CD14-positive monocyte (primary cell): ENCODE measurements at places on chromosomes 5 and 9.

GRCh38 chr9:106417685-106418084, 445.3 kb upstream of the ZNF462 start:
- no peak for DNase-seq

GRCh38 chr5:132407970-132408369, 38.5 kb downstream of the SLC22A5 start:
- no peak for DNase-seq

- peak; percentile 32 for DNase-seq
Observed at GRCh38 chr9:89555451-89556375, 49.1 kb upstream of the GADD45G start.

GRCh38 chr9:130766021-130766926, 68.8 kb upstream of the ABL1 start:
- no peak for DNase-seq

DNA sequence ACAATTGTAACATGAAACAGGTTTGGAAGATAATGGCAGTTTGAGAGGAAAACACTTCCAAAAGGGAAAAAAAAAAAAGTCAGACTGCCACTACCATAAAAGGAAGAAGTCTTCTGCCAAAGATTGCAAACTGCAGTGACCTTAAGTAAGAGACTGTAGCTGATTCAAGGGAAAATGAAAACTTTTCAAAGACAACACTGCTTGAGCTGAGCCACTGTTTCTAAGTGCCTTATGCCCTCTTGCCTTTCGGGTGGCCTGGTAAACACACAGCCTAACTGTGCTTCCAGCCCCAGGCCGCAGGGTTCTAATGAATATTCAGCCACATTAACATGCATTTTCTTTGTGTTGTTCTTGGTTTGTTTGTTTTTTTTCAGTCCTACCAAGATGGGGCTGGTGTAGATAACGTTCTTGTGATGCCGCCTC, 354.6 kb downstream of the BNC2 start:
- no peak for DNase-seq

- DNase-seq: peak; percentile 80
Observed at GRCh38 chr5:127839496-127840197, 136.5 kb downstream of the CCDC192 start.

DNA sequence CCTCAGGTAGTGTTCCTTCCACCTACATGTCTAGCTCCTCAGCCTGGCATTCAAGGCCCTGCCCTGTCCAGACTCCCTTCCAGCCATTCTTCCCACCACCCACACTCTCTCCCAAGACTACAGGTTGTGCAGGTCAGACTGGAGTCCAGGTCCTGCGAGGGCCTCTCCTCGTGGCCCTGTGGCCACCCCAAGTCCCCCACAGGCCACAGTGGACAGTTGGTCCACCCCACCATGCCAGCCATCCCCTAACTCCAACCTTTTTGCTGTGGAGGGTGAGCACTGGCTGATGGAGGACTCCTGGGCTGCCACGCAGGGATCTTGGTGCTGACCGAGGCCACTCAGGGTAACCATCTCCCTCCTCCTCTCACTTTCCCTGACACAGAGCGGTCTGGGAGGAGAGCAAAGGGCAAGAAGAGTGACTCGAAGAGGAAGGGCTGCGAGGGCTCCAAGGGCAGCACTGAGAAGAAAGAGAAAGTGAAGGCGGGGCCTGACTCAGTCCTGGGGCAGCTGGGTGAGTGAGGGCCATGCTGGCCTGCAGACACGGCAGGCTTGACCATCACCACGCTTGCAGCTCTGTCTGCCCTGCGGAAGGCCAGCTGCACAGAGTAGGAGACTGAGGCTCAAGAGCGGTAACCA, 51.0 kb downstream of the JADE2 start:
- DNase-seq: no peak

DNA sequence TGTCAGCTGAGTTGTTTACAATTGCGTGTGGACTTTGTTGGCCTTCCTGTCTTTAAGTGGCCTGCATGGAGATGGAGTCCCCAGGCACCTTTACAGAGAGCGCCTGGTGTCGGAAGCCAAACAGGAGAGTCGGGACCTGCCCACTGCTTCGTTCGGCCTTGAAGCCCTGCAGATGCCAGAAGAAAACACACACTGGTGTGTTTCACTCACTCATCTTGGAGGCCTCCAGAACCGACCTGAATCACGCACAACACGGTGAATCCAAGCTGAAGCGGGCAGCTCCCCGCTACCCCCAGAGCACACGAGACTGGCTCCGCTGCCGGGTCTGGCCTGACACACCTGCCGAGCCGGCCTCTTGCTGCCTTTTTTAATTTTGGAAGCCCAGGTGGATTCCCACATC, 419.4 kb upstream of the IRX4 start:
- no peak for DNase-seq

- no peak for DNase-seq
Observed at GRCh38 chr5:141876628-141877355, 1.4 kb downstream of the PCDH1 start.

- DNase-seq: no peak
Observed at GRCh38 chr9:36832164-36832795, 201.8 kb downstream of the PAX5 start.

DNA sequence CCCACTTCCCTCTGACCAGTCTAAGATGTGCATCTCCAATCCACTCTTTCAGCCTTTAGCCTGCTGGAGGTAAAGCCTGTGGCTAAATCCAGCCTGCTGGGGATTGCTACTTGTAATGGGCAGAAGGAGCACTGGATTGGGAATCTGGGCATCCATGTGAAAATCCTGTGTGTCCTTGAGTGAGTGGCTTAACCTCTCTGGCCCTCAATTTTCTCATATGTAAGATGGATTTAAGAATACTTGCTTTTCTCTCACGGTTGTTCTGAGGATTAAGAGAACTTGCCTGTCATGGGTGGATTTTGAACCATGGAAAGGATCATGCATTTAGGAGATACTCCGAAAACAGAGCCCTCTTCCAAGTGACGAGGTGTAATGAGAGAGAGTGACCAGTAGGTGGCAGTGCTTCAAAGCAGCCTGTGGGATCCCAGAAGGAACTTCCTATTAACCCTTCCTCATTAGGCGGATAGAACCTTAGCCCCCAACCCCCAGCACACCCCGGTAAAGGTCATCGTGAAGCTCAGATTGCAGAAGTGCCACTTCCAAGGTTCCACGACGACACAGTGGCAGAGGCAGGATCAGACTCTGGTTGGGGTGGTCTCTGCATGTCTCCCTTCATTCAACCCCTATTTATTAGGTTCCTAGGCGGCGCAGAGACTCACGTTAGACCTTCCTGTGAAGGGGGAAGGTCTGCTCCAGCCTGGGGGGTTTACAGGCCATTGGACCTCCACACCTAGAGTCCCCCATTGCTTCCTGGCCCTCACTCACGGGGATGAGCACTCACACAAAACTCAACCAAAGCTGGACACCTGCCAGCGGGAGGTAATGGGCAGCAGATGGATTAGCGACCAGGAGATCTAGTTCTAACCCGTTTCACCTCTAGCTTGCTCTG, 68.7 kb upstream of the ZNF618 start:
- peak; percentile 49 for DNase-seq

DNA sequence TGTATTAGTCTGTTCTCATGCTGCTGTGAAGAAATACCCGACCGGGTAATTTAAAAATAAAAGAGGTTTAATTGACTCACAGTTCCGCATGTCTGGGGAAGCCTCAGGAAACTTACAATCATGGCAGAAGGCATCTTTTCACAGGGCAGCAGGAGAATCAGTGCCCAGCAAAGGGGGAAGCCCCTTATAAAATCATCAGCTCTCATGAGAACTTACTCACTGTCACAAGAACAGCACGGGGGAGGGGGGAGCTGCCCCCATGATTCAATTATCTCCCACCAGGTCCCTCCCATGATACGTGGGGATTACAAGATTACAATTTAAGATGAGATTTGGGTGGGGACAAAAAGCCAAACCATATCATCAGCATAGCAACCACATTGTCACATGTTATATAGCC, 102.5 kb downstream of the GPBP1 start:
- peak; percentile 28 for DNase-seq

GRCh38 chr5:138033386-138033808, 518 bp upstream of the FAM13B start:
- no peak for DNase-seq

GRCh38 chr9:129185991-129186390, 7.9 kb upstream of the IER5L start:
- no peak for DNase-seq

DNA sequence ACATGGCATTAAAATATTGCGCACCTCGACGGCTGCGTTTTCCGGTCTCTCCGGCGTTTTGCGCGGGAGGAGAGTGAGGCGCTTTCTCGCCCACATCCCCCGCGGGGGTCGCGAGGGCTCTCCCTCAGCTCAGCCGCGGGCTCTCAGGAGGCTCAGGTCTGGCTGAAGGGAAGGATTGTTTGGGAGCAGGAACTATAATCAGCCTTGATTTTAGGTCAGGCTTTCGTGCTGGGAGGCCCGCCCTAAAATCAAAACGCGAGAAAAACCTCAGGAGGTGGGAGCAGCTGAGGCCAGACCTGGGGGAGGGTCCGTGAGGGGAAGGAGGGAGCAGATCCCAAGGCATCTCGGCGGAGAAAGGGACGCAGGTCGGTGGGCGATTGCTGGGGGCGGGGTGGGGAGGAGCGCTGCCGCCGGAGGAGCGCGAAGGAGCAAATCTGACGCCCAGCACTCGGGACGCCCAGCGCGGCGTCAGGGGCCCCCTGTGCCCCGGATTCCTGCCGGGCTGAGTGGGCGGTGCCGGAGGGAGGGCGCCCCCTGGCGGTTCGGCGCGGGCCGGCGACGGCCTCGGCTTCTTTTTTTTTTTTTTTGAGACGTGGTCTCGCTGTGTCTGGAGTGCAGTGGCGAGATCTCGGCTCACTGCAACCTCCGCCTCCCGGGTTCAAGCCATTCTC, 18.7 kb upstream of the RNF130 start:
- peak; percentile 69 for DNase-seq
